ENCODE measurements at places on chromosomes 2 and 18.

GRCh38 chr18:306608-307255, 38.9 kb upstream of the THOC1 start:
- DNase-seq: no peak

- DNase-seq: no peak
Observed at GRCh38 chr2:37676274-37676673, 4.8 kb upstream of the CDC42EP3 start.

GRCh38 chr2:175631245-175631623, 370.8 kb downstream of the LNPK start:
- DNase-seq: no peak

- no peak for DNase-seq
Observed at GRCh38 chr2:42183775-42184174, 14.6 kb downstream of the EML4 start.

DNA sequence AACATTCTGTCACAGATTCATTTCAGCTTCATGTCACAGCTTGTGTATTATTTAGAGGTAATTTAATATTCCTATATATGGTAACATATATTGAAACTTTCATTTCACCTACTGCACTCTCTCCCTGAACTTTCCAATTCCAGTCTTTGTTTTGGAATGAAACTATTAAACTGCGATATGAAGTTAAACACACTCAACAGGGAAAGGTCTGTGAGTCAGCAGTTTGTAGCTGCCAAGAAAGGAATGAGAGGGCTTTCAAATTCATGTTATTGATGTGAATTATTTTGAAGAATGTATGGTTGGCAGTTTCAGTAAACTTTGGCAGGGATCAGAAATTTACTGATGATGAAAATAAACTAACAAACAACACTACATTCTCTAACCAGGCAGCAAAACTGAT, 148.3 kb downstream of the HNMT start:
- DNase-seq: no peak

GRCh38 chr2:73896362-73897239, 3.8 kb downstream of the ACTG2 start:
- no peak for DNase-seq

DNA sequence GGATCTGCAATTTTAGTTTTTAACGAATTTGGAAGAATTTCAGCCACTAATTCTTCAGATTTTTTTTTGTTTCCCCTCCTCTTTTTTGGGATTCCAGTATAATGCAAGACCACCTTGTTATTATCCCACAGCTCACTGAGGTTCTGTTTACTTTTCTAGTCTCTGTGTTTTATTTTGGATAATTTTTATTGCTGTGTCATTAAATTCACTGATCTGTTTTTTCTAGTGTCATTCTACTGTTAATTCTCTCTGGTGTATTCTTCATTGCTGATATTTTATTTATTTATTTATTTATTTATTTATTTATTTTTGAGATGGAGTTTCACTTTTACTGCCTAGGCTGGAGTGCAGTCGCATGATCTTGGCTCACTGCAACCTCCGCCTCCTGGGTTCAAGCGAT, 32.2 kb downstream of the UBR3 start:
- DNase-seq: no peak

DNA sequence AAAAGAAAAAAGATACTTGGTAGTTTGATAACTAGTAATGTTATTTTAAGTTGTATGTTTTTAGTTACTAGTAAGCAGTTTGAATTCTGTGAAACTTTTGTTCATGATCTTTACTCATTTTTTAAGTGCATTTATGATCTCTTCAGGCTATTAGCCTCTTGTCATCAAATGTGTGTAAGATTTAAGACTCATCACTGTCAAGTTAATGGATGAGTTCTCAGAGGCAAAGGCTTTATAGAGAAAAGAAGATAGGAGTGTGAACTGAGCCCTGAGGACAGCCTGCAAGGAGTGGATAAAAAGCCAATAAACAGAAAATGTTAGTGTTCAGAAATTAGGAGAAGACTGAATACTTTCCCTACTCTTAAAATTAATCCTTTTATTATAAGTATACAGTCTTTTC, 13.5 kb downstream of the NDUFV2 start:
- no peak for DNase-seq

GRCh38 chr2:51065276-51065675, 33.3 kb upstream of the NRXN1 start:
- DNase-seq: no peak

DNA sequence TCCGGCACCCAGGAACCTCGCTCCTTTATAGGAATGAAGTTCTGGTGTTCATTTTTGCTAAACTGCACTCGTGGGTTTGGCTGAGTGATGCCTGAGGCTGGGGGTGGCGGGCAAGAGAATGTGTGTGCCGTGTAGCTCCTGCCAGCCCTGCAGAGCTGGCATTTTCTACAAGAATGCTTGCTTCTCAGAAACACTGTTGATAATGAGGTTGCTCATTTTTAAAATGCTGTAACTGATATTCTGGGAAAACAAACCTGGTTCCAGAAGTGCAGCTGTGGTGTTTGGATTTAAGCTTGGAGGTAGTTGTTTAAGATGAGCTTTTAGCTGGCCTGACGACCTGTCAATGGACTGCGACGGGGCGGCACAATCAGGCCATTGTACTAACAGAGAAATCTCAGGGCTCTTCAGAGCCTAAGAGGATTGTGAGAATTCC, 511.9 kb upstream of the TNP1 start:
- DNase-seq: no peak

DNA sequence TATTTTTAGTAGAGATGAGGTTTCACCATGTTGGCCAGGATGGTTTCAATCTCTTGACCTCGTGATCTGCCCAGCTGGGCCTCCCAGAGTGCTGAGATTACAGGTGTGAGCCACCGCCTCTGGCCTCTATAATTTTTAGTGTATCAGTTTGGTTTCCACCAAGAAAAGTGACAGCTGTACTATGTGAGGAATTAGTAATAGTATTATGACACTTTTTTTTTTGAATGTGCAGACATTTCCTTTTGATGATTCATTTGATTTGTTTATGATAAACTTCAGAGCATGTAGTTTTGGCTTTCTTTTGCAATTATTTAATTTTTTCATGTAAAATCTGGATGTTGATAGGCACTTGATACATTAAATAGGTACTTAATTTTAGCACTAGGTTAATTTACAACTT, 61.5 kb downstream of the PTPN4 start:
- no peak for DNase-seq

DNA sequence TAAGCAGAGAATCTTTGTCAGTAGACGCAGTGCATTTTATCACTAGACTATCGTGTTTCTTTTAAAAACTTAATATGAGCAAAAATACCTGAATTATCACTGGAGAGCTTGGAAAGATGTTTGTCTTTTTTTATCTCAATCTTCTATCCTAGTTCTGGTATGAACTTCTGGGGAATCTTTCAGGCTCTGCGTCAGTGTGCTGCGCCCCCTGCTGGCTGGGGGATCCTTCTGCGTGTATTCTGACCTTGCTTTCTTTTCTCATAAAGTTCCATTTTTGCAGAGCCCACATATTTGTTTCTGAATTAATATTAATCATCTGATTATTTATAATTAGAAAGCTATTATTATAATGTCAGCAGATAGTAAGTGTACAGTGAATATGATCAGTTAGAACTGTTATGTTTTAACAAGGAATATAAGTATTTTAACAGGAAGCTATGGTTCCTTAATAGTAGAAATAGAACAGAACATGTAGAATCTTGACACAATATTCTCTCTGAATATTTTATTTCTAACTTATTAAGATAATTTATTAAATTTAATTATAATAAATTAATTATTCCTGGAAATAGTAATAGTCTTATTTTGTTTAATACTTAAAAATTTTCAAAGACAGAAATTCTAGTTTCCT, 945.0 kb upstream of the CRIM1 start:
- DNase-seq: peak; percentile 13

- no peak for DNase-seq
Observed at GRCh38 chr2:187504312-187504921, 49.8 kb downstream of the TFPI start.

DNA sequence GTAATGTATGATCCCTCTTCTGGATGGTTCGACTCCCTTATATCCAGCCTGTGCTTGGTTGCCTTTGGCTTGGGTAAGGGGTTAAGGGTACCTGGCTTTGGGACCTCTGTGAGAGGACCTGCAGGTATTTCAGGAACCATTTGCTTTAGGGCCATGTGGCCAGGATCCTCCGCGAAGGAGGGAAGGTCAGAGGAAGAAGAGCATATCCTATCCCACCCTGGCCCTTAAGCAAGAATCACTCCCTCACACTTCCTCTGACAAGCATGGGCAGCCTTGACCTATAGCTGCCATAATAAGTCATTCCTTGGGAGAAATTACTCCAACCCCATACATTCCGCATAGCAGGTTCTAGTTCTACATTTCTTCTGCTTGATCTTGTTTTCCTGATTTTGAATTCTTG, 59.1 kb upstream of the TXNDC2 start:
- DNase-seq: no peak

- no peak for DNase-seq
Observed at GRCh38 chr2:118989481-118989880, 47.5 kb downstream of the MARCO start.

GRCh38 chr2:162824304-162824703, 14.3 kb downstream of the KCNH7 start:
- DNase-seq: no peak

DNA sequence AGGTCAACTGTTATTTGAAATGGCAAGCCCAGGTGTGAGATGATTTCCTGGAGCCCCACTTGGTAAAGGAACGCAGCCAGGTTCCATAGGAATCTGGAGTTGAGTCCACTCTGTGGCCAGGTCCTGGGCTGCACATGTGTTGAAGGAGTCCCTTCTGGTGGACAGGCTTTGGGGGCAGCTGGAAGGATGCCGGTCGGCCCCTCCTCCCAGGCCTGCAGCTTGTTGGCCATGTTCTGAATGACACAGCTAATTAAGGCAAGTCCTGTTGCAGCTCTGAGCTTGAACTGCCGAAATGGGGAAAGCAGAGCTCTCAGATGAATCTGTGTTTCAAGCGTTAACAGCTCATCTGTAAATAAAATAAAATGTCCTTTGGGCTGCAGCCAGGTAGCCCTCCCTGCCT, 23.8 kb downstream of the EN1 start:
- no peak for DNase-seq

DNA sequence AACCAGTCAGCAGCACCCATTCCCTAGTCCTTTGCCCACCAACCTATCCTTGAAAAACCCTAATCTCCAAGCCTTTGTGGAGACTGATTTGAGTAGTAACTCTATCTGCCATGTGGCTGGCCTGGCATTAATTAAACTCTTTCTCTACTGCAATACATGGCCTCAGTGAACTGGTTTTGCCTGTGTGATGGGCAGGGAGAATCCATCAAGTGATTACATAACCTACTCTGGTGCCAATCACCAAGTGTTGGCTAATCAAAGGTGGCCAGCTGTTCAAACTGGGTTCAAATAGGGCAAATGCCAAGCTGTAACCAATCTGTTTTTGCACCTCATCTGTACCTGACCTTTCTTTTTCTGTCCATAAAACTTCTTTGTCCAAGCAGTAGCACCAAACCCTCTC, 139.8 kb upstream of the XPO1 start:
- no peak for DNase-seq

- DNase-seq: no peak
Observed at GRCh38 chr18:8366656-8367055, 242.6 kb upstream of the RAB12 start.

DNA sequence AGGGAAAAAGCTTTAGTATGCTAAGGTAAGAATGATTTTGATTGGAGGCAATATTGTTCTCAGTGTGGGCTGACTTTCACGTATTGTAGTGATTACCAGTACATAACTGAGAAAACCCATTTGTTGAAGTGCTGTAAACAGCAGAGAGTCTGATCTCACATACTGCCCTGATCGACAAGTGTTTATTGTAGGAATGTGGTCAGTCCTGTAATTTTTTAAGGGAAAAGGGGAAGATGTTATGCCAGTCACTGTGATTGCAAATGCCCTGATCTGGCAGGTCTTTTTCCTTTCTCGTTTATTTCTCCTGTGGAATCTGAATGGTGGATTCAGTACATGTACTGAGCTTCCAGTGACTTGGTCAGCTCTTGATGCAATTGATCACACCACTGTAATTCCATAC, 11.5 kb downstream of the SPATS2L start:
- DNase-seq: no peak

- DNase-seq: no peak
Observed at GRCh38 chr2:158045362-158045761, 56.3 kb upstream of the UPP2 start.

DNA sequence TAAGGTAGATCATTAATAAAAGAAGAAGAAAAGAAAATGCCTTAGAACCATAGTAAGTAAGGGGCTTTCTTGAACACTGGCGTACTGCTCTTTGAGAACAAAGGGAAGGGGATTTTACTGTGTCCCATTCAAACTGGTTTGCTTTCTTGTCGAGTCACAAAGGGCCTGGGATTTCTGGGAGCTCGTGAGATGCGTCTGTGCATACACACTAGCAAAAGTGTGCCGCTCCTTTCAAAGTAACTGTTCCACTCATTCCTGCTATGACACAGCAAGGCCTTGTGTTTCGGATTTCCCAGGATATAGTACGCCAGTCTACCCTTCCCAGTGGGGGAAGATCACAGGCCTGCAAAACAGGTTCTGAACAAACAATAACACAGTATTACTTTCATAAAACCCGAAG, 93.0 kb downstream of the KCTD18 start:
- no peak for DNase-seq

- DNase-seq: no peak
Observed at GRCh38 chr2:154233231-154233630, 361.5 kb downstream of the GALNT13 start.

GRCh38 chr2:8310557-8311455, 371.1 kb upstream of the ID2 start:
- no peak for DNase-seq

- no peak for DNase-seq
Observed at GRCh38 chr18:77223653-77224052, 26.0 kb upstream of the GALR1 start.

DNA sequence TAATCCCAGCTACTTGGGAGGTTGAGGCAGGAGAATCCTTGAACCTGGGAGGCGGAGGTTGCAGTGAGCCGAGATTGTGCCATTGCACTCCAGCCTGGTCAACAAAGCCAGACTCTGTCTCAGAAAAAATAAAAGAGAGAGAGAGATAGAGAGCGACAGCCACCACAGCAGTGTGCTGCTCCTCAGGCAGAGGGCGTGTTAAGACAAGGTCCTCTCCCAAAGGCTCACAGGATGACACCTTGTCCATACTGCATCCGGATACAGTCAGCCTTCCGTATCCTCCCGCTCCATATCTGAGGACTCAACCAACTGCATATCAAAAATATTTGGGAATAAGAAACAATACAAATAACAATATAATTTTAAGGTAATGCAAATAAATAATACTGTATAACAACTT, 20.1 kb downstream of the ARL4C start:
- no peak for DNase-seq

- no peak for DNase-seq
Observed at GRCh38 chr2:42819160-42819559, 26.8 kb upstream of the HAAO start.

DNA sequence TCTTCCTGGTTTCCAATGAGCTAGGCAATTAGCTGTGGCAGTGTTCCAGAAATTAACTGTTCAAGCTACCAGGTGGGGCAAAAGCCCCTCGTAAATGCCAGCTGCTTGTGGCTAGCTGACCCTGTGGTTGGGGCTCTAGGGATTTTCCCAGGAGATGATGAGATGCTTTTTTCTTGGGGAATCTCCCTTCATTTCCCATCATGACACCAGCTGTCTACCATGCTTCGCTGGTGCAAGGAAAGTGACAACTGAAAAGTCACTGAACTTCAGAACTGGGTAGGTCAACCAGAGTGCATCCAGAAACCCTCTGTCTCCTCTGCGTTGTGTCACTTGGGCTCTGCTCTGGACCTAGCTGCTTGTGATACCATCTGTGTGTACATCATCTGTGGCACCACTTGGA, 386.5 kb upstream of the DCC start:
- no peak for DNase-seq
